ENCODE measurements at places on chromosomes 13 and 19. TPM values are rescaled to one million over a fixed set of nuclear protein-coding genes. Genes with fewer than 3 reads are reported as not detected.

The PDX1 gene
- not detected for polyA plus RNA-seq

The TTC9B gene
- 0.47 TPM for polyA plus RNA-seq

The ALOX5AP gene
- polyA plus RNA-seq: 4.7 TPM

The MEGF8 gene
- polyA plus RNA-seq: 35.3 TPM

The PNMA8B gene
- polyA plus RNA-seq: 4.3 TPM

The SPRED3 gene
- polyA plus RNA-seq: 1.0 TPM

The TMEM238 gene
- polyA plus RNA-seq: 0.18 TPM

The ZNF296 gene
- 2.3 TPM for polyA plus RNA-seq

The PROZ gene
- polyA plus RNA-seq: 2.8 TPM

All from left renal cortex interstitium (tissue), 4 donors.